ENCODE measurements at places on chromosomes 5 and 9.

DNA sequence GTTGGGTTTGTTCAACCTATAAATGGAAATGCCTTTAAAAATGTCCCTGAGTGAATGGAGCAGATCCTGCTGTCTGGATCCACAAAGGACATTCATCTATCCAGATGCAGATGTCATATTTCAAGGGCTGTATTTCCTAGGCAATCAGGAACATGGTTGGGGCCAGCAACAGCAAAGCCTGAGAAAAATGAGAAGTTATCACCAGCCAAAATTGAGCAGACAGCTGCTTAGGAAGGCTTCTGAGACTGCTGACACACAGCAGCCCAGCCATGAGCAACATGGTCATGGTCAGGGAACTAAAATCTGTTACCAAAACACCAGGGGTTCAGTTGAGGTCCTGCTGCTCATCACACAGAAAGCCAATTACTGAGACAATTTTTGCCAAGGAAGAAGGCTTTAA, 9.2 kb upstream of the IL7R start:
- DNase-seq = no peak

- no peak for DNase-seq
These were observed 15.6 kb downstream of the FOXI1 start for GRCh38 chr5:170121321-170121720.

DNA sequence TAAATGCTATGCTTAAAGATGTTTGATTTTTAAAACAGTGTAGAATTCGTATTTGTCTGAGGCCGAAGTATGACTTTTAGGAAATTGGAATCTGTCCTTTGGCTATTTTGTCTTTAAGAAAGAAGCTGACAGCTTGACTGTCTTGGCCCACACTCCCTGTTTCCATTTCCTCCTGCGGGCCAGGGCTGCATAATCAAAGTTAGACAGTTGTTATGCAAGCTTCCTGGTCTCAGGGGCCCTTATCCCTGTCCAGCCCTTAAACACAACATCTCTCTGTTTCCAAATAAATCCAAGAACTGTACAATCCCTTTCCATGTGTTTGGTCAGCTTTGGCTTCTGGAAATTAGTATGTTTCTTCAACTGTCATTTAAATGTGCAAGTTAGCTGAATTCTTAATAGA, 54.6 kb upstream of the ECM2 start:
- no peak for DNase-seq

GRCh38 chr5:75438722-75439121, 72.7 kb downstream of the CERT1 start:
- DNase-seq = no peak

- DNase-seq = no peak
These were observed 57.4 kb upstream of the ANKRD55 start for GRCh38 chr5:56290378-56291078.

DNA sequence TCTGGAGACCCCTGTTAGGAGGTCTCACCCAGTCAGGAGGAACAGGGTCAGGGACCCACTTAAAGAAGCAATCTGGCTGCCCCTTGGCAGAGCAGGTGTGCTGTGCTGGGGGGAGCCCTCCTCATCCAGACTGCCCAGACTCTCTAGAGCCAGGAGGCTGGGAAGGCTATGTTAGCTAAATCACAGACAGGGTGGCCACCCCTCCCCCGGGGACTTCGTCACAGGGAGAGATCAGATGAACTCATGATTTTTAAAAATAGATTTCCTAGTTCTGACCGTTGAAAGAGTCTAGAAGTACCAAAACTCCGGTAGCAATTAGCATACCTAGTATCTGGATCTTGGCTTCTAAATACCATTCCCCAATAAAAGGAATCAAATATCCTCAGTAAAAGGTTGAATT, 35.0 kb upstream of the FOXB2 start:
- DNase-seq = no peak

DNA sequence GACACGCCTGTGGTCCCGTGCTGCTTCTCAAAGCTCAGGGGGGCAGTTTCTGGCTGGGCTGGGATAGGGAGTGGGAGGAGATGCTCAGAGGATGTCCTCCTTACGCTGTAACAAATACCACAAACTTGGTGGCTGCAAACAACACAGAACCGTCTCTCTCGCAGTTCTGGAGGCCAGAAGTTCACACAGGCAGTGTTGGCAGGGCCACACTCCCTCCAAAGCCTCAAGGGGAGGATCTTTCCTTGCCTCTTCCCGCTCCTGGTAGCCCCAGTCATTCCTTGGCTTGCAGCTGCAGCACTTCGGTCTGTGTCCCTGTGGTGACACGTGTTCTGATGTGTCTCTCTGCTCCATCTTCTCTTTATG, 10.4 kb upstream of the ORM1 start:
- no peak for DNase-seq

GRCh38 chr5:122703203-122703602, 71.7 kb upstream of the SNX2 start:
- DNase-seq = no peak

DNA sequence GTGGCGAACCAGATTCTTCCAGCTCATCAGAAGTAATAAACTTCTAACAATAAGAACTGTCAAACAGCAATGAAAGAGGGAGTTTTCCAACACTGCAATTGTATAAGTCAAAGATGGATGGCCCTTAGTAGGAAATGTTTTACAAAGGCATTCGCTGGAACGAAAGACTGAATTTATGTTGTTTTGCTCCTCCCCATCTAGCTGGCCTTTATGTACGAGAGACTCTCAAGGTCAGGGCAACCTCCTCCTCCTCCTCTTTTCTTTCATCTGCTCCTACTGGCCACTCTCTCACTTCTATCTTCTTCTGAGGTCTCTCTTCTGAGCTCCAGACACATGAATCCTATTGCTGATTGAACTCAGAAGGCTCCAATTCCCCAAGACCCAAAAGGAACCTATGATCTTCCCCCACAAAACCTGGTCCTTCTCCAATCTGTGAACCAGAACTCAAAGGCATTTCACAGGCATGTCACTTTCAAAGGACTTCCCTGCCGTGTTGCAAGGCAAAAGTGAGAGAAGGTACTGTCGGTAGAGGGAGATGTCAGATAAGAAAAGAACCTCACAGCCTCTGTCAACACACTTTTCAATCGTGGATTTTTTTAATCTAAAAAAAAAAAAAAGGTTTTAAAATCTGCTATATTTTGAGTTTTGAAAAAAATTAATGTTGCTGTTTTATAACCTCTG, 28.5 kb upstream of the PUM3 start:
- no peak for DNase-seq

DNA sequence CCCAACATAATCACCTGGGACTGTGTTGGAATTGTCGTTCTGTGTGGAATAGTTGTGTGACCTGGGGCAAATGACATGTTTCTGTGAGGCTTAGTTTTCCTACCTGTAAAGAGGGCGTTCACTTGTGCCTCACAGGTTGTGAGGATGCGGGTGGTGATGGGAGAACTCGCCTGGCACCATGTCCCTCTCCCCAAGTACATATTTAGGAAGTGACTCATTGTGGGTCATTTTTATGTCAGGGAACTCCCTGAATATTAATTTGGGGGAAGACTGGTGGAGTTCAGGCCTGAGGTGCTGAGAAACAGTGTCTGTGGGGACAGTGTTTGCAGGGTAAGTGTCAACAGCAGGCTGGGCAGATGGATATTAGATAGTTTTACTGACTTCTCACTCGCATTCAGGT, 144.7 kb downstream of the KDM4C start:
- no peak for DNase-seq

DNA sequence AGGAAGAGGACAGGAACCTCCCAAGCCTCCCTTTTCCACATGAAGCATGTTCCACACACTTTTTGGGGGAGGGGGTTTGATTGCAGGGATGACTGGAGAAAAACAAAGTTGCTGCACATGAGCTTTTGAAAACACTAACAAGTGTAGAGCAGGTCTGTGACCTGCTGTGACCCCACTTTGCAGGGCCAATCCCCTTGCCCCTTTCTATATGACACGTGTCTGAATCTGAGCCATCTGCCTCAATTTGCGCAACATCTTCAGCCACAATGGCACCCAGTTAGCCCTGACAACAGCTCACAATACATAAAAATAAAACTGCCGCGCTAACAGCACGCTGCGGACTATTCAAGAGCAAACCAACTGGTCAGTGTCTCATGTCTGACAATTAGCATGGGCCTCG, 227.8 kb upstream of the TBCA start:
- no peak for DNase-seq

DNA sequence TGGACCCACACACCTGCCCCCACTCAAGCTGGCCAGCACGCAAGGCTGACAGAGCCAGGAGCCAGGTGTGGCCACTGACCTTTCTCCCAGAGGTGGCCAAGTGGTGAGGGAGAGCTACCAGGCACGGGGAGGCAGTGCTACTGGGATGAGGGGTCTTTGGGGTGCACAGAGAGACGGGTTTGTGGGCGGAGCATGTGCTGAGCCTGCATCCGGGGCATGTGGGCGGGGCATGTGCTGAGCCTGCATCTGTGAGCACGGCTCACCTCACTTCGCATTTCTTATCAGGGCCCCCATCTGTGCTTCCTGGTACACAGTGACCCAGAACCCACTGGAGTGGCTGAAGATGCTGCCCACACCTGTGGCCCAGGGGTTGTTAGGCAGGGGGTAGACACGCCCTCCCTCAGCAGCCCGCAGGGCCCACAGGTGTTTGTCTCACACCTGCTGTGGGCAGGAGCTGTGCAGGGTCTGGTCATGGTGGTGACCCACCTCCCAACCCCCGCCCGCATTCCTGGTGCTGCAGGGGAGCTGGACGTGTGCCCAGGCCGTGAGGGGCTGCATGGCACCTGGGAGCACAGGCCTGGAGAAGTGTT, 21.5 kb downstream of the CCDC187 start:
- no peak for DNase-seq

GRCh38 chr5:21212026-21212425, 1224.0 kb upstream of the CDH18 start:
- no peak for DNase-seq

DNA sequence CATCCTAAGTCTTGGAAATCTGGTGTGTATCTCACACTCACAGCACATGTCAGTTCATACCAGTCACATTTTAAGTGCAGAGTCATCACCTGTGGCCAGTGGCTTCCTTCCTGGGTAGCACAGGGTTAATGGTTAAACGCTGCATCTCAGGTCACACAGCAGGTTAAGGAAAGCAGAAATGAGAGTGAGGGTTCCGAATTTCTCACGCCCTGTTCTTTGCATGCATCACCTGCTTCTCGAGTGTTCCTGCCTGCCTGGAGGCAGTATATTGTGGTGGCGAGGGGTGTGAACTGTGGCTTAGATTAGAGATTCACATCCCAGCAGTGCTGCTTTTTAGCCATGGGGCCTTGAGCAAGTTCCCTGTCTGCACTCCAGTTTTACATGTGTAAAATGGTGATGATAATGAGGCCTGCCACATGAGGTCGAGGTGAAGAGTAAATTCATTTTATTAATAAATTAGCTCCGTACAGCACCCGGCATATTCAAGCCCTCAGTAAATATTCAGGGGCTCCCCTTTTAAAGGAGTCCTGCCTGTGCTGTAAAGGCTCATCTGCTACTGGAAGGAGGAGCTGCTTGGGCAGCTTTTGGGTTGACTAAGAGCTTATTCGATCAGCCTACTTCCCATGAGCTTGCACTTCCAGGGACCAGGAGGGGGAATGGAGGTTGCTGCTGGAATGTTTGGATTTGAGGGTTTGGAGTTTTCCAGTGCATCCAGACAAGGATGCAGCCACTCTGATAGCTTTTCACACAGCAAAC, 61.1 kb upstream of the SAP30L start:
- no peak for DNase-seq

All from activated T-cell treated with anti-CD3 and anti-CD28 coated beads for 48 hours (primary cell).